ENCODE measurements at places on chromosomes 5 and 9.

DNA sequence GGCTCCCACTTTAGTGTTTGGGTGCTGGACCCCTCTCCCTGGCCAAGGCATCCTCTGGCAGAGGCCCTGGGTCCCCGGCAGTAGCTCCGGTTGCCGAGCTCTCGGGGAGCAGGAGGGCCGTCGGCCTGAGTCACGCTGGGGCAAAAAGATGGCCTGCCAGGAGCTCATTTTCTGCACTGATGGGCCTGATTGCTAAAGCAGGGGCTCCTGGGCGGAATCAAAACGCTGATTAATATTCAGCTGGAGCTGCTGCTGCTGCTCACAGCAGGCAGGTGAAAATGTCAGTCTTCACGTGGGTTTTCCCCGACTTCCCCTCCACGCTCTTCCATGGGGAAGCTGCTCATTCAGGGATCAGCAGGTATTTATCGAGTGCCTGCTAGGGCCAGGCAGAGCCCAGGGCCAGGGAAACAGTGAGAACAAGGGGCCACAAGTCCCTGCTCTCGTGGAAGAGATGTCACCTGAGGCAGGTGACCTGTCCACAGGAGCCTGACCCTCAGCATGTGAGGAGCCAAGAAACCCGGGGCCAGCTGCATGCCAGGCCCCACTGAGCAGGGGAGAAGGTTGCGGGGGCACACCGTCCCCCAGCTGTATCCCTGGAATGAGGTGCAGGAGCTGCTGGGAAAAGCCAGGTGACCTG is 22.1 kb downstream of the LAMC3 start:
- no peak for DNase-seq

GRCh38 chr5:35921930-35922329 is 16.5 kb downstream of the CAPSL start:
- no peak for DNase-seq

GRCh38 chr5:132425009-132425937 is 55.8 kb downstream of the SLC22A5 start:
- DNase-seq = no peak

- DNase-seq = no peak
These were observed 20.9 kb upstream of the ZBTB43 start for GRCh38 chr9:126783949-126784348.

Data from KBM-7 (cell line).